Activated naive CD4-positive, alpha-beta T cell treated with anti-CD3 and anti-CD28 coated beads for 36 hours (primary cell): ENCODE measurements at places on chromosomes 3 and 15. TPM values are rescaled to one million over a fixed set of nuclear protein-coding genes. Genes with fewer than 3 reads are reported as not detected.

Gene GPR62
- total RNA-seq, result not detected

Gene MOBP
- not detected for total RNA-seq

Gene GOLGA6L10
- total RNA-seq, result 1.4 TPM

Gene TMOD3
- total RNA-seq, result 45.9 TPM

GRCh38 chr3:128629936-128630335 is 20.7 kb downstream of the RPN1 start:
- peaks cover 4% of the 10 kb centered on the region for H3K4me1 ChIP-seq
- DNase-seq, result no peak

DNA sequence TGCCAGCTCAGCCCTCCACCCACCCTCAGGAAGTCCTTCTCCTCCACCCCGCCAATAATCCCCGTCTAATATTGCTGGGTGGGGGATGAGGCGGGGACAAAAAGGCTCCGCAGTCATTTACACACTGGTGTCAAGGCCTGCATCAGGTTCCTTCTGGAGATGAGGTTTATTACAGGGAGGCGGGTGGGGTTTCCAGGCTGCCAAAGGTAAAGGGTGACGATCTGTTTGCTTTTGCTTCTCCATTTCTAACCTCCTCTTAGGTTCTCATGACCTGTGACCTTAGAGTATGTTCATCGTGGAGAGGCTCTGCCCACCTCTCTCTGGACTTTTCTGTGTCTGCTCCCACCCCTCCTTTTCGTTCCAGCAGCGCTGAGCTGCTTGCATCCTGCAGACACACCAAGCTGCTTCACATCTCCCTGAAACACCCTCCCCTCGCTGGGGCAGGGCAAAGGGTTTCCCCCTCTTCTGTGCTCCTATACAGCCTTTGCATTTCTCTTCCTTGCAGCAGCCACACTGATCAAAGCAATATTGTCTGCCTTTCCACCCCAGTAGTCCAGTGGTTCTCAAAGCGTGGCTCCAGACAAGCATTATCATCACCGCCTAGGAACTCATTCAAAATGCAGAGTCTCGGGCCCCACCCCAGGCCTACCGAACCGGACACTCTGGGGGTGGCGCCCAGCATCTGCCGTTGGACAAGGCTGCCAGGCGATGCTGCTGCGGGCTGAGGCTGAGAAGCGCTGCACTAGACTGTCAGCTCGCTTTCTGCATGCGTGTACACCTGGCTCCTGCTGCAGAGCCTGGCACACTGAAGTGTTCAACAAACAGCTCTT is 26.6 kb downstream of the CA12 start:
- no peaks in the 10 kb centered on the region for H3K4me1 ChIP-seq
- no peak for DNase-seq
- H3K4me3 ChIP-seq, result no peak overlapping the region
- H3K27ac ChIP-seq, result no peak overlapping the region

- no peaks in the 10 kb centered on the region for H3K36me3 ChIP-seq
- peaks cover 33% of the 10 kb centered on the region for H3K4me1 ChIP-seq
- no peak overlapping the region for H3K4me3 ChIP-seq
- no peaks in the 10 kb centered on the region for H3K27me3 ChIP-seq
Observed at GRCh38 chr3:153169793-153170383, 7.9 kb downstream of the RAP2B start.

GRCh38 chr15:29740692-29741311 is 81.5 kb downstream of the TJP1 start:
- no peaks in the 10 kb centered on the region for H3K4me1 ChIP-seq
- peaks cover 9% of the 10 kb centered on the region for H3K27me3 ChIP-seq
- no peak overlapping the region for H3K27ac ChIP-seq
- peak; percentile 20 for DNase-seq

- H3K27ac ChIP-seq, result no peak overlapping the region
- H3K4me3 ChIP-seq, result no peak overlapping the region
- peak; percentile 69 for DNase-seq
- peaks cover 3% of the 10 kb centered on the region for H3K4me1 ChIP-seq
Observed at GRCh38 chr15:65212097-65212496, 824 bp upstream of the CILP start.

DNA sequence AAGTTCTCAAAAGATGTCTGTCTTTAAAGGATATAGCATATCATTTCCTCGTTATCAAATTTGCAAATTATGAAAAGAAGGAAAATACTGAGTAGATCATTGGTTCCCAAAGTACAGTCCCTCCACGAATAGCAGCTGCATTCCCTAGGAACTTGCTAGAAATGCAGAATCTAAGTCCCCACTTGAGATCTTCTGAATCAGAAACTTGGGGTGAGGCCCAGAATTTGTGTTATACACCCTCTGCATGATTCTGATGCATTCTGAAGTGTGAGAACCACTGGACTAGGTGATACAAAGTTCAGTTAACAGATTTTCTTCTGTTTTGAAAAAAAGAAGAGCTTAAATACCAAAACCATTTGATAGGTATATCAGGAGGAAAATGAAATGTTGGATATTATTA is 77.1 kb downstream of the SLC25A26 start:
- H3K36me3 ChIP-seq, result peaks cover 2% of the 10 kb centered on the region
- peak overlapping the region; percentile 66 for H3K27ac ChIP-seq
- H3K27me3 ChIP-seq, result no peaks in the 10 kb centered on the region
- DNase-seq, result no peak

GRCh38 chr15:58762731-58763130 is 8.4 kb upstream of the MINDY2 start:
- no peak overlapping the region for H3K4me3 ChIP-seq
- DNase-seq, result no peak
- no peak overlapping the region for H3K27ac ChIP-seq
- no peaks in the 10 kb centered on the region for H3K36me3 ChIP-seq
- no peaks in the 10 kb centered on the region for H3K4me1 ChIP-seq

- no peaks in the 10 kb centered on the region for H3K27me3 ChIP-seq
- peaks cover 23% of the 10 kb centered on the region for H3K36me3 ChIP-seq
Observed at GRCh38 chr3:197234947-197235914, 63.2 kb downstream of the DLG1 start.
